ENCODE measurements at places on chromosomes 3 and 15.

- no peak for DNase-seq
These were observed 241.9 kb downstream of the XXYLT1 start for GRCh38 chr3:195028877-195029606.

- no peak for DNase-seq
These were observed 34.8 kb downstream of the RBPMS2 start for GRCh38 chr15:64740311-64741170.

GRCh38 chr3:13299531-13300155, 120.5 kb downstream of the NUP210 start:
- no peak for DNase-seq

DNA sequence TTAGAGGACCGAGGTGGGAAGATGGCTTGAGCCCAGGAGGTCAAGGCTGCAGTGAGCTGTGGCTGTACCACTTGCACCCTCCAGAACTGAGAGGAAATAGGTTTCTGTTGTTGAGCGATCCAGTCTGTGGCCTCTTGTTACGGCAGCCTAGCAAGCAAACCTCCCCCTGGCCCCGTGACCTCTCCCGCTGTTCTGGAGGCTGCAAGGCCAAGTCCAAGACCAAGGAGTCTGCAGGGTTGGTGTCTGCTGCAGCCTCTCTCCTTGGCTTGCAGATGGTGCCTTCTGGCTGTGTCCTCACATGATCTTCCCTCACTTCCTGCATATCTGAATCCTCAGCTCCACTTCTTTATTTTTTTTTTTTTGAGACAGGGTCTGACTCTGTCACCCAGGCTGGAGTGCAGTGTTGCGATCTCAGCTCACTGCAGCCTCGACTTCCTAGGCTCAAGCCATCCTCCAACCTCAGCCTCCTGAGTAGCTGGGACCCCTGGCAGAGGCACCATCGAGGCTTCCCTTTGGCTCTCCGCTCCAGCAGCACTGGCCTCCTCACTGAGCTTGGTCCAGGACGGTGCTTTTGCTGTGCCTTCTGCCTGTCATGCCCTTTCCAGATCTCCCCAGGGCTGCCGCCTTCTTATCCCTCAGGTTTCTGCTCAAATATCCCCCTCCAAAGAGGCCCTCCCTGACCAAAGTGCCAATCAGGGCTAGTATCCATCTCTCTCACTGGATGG, 18.0 kb upstream of the PLXND1 start:
- no peak for DNase-seq

GRCh38 chr15:58704155-58704865, 45.2 kb downstream of the ADAM10 start:
- no peak for DNase-seq

DNA sequence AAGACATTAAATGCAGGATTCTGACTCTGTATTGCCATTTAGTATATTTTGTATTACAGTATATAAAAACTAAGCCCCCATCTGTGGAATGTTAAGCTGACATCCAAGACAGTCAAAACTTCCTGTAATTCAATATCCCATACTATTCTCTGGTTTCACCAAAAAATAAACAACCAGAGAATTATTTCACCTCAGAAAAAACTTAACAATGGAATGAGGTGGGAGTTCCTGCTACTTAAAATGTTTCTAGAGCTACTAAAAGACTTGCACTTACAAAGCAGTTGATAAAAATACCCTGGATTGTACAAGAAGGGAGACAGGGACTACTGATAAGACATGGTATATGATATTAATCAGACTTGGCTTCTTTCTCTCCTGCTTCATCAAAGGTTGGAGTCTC, 8.3 kb downstream of the ARL13B start:
- DNase-seq: no peak

Data from NCI-H1105 treated with DMSO at 0.1 percent for 48 hours (cell line).